ENCODE measurements at places on chromosomes 6 and 20. TPM values are rescaled to one million over a fixed set of nuclear protein-coding genes. Genes with fewer than 3 reads are reported as not detected.

The WDR46 gene
- total RNA-seq, result 74.4 TPM

The PDYN gene
- not detected for total RNA-seq

DNA sequence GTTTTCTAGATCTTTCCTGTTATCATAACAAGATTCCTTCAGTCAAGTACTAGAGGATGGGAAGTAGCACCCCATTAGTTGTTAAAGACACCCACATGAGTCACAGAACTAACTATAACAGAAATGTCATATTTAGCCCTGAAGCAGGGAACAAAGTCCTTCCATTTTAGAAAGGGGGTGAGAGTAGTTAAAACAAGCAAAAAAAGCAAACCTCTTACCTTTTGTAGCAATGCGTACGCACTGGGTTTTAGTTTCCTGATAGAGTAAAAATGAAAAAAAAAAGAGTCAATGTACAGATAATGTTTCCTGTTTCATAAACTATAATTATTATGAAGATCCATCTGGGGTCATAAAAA lies 163.7 kb upstream of the THEMIS start:
- DNase-seq, result no peak

GRCh38 chr20:9298906-9299305 lies 215.5 kb upstream of the LAMP5 start:
- no peak for DNase-seq

- no peak for DNase-seq
These were observed 12.8 kb upstream of the SDCBP2 start for GRCh38 chr20:1341561-1342265.

GRCh38 chr6:72461144-72461543 lies 160.7 kb upstream of the KCNQ5 start:
- no peak for DNase-seq

The VSX1 gene
- total RNA-seq, result not detected
